ENCODE measurements at places on chromosomes 1 and 21.
A peak's percentile ranks its signal among the peaks of the same experiment; 100 is the strongest.

DNA sequence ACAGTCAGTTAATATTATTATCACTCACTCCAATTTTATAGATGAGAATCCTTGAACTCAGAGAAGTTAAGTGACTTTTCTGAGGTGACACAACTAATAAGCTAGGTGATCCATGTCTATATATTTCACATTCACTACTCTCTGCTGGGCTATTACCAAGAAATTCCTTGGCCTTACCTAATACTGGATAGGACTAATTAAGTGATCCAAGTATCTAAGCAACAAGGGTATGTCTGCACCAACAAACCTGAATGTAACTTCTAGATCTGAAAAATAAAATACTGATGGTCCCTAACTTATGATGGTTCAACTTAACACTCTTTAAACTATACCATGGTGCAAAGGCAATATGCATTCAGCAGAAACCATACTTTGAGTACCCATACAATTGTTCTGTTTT lies 14.8 kb upstream of the CASQ2 start:
- DNase-seq: no peak

- DNase-seq: no peak
These were observed 129.1 kb upstream of the NGF start for GRCh38 chr1:115467196-115467595.

GRCh38 chr1:12333036-12333785 lies 103.4 kb downstream of the VPS13D start:
- no peak for DNase-seq

DNA sequence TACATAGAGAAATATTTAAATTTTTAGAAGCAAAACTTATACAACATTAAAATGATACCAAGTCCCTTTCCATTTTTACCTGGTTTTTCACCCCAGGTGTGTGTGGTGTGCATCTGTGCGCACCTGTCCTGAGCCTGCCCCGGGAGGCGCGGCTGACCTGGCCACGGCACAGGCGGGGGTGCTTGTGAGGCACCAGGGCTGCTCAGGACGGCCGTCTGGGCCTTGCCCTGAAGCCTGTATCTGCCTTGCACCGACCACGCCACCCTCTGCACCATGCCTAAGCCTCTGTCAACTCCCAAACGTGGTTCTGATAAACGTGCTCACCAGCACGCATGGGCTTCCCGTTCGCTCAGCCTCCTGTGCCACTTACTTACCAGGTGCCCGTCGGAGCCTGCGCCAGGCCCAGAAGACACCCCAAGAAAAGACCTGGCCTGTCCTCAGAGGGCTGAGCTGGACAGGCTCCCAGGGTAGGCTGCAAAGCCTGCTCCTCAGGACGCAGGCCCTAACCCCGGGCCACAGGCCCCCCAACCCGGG lies 20.9 kb downstream of the PANK4 start:
- DNase-seq: no peak

DNA sequence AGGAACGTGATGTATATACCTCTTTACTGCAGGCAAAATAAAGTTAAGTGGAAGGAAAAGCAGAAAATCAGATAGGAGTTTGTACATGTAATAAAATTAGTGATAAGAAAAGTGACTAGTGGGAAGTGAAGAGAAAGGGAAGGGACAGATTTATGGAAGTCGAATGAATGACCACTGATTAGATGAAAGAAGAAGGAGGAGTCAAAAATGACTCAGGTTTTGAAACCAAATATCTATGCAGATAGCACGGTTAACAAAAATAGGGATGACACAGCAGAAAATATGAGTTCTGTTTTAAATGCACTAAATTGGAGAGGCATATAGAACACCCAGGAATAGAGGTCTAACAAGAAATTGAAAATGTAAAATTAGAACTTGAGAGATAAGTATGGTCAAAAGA lies 128.0 kb downstream of the HMCN1 start:
- no peak for DNase-seq

DNA sequence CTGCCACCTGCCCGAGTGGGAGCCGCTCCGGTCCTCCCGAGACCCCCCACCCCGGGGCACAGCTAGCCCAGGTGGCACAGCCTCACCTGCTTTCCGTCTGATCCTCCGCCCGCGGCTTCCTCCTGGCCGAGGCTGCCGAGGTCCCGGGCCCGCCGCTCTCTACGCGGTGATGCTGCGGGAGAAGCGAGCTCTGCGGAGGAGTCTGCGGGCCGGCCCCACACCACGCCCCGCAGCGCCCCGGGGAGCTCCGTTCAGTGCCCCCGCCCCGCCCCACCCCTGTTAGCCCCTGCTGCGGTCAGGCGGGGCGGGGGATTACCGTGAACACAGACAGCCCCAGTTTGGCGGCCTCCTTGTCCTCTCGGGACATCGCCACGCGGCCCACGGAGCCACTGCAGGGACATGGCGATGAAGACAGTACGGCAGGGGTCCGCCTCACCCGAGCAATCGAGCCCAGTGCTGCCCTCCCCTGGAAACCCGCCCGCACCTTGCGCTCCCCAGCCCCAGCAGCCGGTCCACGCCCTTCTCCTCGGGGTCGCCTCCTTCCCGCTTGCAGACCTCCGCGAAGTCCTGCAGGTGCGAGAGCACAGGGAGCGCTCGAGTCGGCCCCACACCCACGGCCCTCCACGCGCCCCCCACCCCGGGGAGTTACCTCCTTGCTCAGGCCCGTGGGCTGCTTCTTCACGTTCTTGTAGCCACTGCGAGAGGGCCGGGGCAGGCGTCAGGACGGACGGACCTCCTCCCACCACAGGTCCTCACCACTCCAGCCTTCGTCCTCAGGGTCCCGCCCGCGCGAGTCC lies 933 bp downstream of the C1orf35 start:
- no peak for DNase-seq

- DNase-seq: peak; percentile 55
These were observed 87.2 kb upstream of the CNIH3 start for GRCh38 chr1:224528900-224529299.

GRCh38 chr1:70779571-70779970 lies 268.0 kb downstream of the PTGER3 start:
- DNase-seq: no peak

DNA sequence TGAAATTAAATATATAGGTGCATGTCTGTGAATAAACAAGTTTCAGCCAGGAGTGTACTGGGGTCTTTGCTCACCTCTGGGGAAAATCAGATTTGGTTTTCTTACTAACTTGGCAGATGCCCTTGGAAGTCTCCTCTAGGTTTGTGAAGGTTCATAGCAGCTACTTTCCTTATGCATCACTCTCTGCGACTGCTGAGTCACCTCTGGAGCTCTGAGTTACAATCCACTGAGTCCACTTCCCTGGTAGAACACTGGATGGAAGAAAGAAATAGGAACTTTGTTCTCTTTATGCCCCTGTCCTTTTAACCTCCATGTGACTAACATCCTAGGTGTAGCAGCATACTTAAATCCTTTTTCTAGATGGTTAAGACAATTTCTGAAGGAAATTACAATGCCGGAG lies 4.4 kb upstream of the FASLG start:
- DNase-seq: peak; percentile 18

- DNase-seq: no peak
These were observed 11.4 kb upstream of the MTARC1 start for GRCh38 chr1:220775240-220775853.

DNA sequence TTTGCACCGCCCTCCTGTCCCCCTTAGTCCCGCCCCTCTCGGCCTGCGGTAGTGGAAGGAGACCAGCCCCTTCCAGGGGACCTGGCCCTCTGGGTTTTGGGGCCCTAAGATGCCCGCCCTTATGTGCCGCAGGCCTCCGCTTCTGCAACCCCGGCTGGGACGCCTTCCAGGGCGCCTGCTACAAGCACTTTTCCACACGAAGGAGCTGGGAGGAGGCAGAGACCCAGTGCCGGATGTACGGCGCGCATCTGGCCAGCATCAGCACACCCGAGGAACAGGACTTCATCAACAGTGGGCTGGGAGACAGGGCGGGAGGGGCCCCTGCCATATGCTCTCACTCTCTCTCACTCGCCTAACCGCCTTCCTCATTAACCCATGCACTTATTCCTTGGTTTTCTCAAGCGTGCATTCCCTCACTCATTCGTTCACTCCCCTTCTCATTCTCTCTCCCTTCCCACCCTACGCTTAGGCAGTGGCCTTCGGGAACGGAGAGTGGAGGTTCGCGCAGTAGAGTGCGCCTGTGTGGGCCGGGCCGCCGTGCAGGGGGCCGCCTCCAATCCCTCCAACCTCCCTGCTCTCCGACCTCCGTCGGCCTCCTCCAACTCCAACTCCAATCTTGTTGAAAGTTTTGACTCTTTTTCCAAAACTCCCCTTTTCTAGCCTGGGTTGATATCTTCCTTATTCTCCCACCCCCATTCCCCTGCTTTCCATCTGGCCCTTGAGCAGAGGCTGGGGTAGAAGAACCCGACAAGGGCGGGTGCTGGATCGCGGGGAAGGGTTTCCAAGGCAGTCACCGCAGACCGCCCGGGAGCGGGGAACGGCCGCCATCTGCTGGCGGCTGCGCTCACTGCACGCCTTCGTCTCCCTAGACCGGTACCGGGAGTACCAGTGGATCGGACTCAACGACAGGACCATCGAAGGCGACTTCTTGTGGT lies 15.2 kb downstream of the BCAN start:
- DNase-seq: no peak

- no peak for DNase-seq
These were observed 114.7 kb upstream of the IRF2BP2 start for GRCh38 chr1:234724516-234725176.

DNA sequence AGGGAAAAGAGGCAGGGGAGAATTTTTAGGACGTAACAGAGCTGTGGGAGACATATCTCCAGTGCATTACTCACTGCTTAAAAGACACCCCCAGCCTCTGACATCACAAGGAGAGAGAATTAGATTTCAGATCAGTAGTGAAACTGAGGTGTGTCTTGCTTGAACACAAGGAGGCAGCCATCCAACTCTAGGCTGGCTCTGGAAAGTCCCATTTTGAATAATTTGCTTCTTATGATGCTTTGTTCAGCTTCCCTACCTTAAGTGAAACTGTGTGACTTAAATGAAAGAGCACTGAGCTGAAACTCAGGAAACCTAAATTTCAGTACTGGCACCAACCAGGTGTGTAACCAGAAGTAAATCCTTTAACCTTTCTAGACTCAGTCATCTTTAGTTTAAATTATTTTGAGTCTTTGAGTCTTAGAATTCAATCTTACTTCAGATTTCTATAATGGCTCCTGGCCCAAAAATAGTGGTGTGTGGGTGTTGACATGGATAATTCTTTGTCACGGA lies 251.6 kb upstream of the SGIP1 start:
- peak; percentile 32 for DNase-seq

DNA sequence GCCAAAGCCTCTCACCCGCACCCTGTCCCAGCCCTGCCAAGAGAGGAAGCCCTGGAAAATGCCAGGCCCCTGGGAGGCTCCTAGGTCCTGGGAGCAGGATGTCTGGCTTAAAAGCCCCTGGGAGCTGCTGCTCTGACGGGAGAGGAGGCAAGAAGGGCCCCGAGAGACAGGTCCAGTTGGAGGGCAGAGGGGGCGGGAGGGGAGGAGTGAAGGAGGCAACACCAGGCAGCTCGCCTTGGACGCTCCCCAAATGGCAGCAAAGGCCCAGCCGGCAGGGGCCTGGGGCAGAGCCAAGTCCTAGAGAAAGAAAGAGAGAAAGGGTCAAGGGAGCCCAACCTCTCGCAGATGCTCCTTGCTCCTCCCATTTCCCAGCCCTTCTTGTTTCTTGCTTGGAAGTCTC lies 6.8 kb downstream of the ETV3L start:
- DNase-seq: no peak

DNA sequence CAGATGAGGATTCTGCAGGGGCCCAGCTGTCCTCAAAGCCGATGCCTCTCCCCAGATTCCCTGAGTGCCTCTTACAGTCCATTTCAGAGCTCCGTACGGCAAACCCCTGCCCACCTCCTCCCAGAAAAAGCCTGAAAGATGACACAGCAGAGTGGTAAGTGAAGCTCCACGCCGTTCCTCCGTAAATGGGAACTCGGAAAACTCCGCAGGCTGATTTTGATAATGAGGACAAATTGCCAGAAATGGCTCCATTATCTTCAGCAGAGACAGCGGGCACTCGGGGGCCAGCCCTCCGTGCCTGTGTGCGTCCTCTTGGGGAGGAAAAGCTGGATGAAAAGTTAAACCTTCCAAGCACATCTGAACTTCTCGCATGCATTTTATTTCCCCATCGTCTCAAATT lies 81.1 kb downstream of the NPHP4 start:
- no peak for DNase-seq

GRCh38 chr1:162230096-162230495 lies 146.6 kb downstream of the SPATA46 start:
- no peak for DNase-seq
